ENCODE measurements at places on chromosomes 4 and X.

- no peak for DNase-seq
These were observed 30.6 kb upstream of the KCNIP4 start for GRCh38 chr4:21979196-21979595.

DNA sequence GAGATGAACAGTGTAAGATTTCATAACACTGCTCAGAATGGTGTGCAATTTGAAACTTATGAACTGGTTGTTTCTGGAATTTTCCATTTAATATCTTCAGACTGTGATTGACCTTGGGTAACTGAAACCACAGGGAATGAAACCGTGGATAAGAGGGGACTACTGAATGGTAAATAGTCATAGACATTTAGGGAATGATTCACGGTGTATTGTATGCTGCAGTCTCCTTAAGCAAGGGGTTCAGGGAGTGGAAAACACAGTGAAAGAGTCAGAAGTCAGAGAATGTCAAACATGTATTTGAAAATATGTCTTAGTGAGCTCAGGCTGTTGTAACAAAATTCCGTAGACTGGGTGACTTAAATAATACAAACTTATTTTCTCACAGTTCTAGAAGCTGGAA, 398.2 kb upstream of the DIPK2B start:
- no peak for DNase-seq

- no peak for DNase-seq
These were observed 29.4 kb upstream of the CENPU start for GRCh38 chr4:184763150-184763780.

- DNase-seq = no peak
These were observed 21.7 kb downstream of the LETM1 start for GRCh38 chr4:1834047-1834775.

DNA sequence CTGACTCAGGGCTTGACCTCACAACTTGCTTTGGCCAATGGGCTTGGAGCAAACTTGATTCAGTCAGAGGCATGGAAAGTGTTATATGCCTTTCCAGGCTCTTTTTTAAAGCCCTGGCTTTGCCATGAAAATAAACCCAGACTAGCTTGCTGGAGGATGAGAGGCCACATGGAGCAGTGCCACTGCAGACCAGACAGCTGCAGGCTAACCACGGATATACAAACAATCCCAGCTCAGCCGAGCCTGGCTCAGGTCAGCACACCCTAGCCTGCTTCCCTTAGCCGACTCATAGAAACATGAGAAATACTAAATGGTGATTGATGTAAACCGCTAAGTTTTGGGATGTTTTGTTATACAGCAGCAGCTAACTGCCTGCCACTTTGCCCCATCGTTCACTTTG, 345.1 kb downstream of the ARHGAP10 start:
- DNase-seq = no peak

All from substantia nigra (tissue), 51 donors.